Colonic mucosa (tissue), 4 donors: ENCODE measurements at places on chromosomes 5 and 9. TPM values are rescaled to one million over a fixed set of nuclear protein-coding genes. Genes with fewer than 3 reads are reported as not detected.

FOXD4L5 gene
- 0.08 TPM for total RNA-seq

DNA sequence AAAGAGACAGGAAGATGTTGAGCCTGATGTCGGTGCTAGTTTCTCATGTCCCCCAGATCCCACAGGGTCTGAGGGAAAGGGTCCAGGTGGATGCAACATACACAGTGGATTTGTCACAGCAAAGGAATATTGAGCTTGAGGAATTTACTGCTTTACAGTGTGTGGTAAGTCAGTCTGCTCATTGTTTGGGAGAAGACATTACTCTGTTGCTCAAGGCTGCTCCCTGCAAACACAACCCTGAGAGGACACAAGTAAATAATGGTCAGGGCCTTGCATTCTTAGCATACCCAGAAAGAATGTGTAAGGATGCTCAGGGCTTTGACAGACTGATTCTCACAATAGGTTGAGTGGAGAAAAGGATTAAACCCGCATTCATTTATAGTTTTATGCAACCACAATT is 7.3 kb upstream of the MAN2A1 start:
- DNase-seq, result no peak

GRCh38 chr5:42908086-42908485 is 96.4 kb upstream of the SELENOP start:
- no peak for DNase-seq

- DNase-seq, result no peak
These were observed 345.6 kb downstream of the KDM4C start for GRCh38 chr9:7103367-7103766.

GRCh38 chr9:98226957-98227356 is 28.5 kb downstream of the TBC1D2 start:
- DNase-seq, result no peak

GRCh38 chr5:175354964-175355363 is 89.0 kb downstream of the DRD1 start:
- DNase-seq, result no peak
